NCI-H82 (cell line): ENCODE measurements at places on chromosomes 12 and 14.

DNA sequence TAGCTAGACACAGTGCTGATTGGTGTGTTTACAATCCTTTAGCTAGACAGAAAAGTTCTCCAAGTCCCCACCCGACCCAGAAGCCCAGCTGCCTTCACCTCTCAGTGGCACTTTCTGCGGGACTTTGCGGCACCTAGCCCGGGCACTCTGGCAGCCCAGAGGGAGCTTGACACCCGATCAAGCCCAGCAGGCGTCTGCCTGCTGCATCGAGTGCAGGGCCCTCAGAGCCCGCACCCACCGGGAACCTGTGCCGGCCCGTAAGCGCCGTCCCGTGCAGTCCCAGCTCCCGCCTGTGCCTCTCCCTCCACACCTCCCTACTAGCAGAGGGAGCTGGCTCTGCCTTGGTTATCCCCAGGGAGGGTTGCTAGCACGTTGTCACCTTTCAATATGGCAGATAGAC, 631.0 kb upstream of the STXBP6 start:
- DNase-seq, result no peak

- DNase-seq, result no peak
Observed at GRCh38 chr12:109098651-109099050, 1.3 kb downstream of the UNG start.

DNA sequence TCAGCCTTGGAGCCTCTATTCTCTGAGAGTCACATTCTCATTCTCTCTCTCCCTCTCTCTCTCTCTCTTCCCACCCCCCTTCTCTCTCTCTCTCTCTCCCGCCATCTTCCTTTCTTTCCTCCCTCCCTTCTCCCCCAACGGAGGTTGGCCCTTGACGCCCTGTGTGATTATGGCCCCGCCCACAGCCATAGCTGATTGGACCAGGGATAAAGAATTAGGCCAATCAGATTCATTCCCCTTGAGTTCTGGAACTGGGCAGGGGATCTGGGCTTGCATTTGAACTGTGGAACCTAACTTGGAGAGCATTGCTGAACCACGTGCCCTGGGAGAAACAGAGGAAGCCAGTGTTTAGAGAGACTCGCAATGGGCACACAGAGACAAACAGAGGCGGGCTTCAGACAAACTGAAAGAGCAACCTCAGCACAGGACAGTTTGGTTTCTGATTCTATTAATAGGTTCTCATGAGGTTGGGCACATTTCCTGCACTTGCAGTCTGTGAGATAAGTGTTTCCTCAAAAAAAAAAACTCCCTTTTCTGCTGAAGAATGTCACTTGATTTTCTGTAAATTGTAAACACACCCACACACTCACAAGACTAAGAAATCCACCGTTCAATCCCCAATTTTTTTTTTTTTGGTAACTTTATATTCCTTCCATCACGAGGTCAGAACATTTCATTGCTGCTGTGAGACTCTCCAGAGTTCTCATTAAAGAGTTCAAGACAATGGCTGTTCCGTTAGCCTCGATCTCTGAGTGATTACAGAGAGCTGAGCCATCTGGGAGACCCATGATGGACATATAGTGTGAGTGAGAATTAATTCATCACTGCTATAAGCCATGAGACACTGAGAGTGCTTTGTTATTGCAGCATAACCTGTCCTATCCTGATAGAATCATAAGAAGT, 3.5 kb upstream of the P2RX7 start:
- peak; percentile 56 for DNase-seq

DNA sequence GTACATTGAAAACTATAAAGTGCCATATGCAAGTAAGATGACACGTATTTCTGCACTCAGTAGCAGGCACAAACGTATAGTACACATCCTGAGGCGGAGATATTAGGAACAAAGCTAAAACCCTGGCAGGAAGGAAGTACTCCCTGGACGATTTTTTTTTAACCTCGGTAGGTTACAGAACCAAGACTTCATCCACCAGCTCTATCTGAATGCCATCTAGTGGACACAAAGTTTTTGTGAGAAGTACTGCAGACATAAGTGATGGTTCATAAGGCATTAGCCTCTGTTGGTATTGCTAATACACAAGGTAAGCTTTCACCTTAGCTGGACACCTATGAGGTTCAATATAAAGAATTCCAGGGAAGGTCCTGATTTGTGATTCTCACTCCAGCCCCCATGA, 83.0 kb upstream of the CCDC196 start:
- peak; percentile 41 for DNase-seq

GRCh38 chr14:92619671-92620456, 106.3 kb downstream of the RIN3 start:
- no peak for DNase-seq

DNA sequence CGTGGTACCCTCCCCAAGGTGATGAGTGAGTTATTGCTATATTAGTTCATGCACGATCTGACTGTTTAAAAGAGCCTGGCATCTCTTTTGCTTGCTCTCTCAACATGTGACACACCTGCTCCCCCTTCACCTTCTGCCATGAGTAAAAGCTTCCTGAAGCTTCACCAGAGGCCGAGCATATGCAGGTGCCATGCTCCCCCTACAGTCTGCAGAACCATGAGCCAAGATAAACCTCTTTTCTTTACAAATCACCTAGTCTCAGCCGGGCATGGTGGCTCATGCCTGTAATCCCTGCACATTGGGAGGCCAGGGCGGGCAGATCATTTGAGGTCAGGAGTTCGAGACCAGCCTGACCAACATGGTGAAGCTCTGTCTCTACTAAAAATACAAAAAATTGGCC, 61.8 kb downstream of the RNFT2 start:
- DNase-seq, result no peak

GRCh38 chr12:58907391-58907790, 12.9 kb downstream of the LRIG3 start:
- no peak for DNase-seq

GRCh38 chr14:22896760-22897159, 13.7 kb downstream of the REM2 start:
- DNase-seq, result no peak

GRCh38 chr12:12481631-12482030, 81.0 kb downstream of the DUSP16 start:
- no peak for DNase-seq

DNA sequence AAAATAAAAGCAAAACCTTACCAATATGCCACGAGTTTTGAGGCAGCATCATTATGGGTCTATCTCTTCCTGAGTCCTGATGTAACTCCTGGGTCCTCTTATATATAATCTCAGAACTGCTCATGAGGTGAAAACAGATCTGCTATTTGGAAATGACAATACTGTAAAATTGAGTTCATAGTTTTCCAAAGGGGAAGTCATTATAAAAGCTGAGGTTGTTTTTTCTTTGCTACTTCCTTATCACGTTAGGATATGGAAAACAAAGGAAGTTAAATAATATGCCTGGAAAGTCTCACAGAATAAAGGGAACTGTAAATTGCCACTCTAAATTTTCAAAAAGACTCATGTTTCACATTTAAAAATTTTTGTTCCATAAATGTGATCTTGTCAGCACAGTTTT, at the start of gene CD163L1:
Gene CD163L1, minus strand, starts transcription at position 78 of the 400 bp plus-strand sequence. Its CDS starts 26 bp downstream, at position 52.
- no peak for DNase-seq

GRCh38 chr14:32825058-32825457, 113.6 kb upstream of the NPAS3 start:
- no peak for DNase-seq

DNA sequence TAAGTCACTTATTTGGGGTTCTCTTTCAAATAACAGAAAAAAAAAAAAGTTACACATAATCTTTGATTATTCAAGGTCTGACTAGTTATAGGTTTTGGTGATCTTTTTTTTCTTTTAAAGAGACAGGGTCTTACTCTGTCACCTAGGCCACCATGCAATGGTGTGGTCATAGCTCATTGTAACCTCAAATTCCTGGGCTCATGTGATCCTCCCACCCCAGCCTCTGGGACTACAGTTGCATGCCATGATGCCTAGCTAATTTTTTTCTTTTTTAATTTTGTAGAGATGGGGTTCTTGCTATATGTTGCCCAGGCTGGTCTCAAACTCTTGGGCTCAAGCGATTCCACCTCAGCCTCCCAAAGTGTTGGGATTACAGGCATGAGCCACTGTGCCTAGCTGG, 56.5 kb upstream of the CFL2 start:
- no peak for DNase-seq

GRCh38 chr14:21735200-21735599, 61.6 kb upstream of the OR4E1 start:
- no peak for DNase-seq

DNA sequence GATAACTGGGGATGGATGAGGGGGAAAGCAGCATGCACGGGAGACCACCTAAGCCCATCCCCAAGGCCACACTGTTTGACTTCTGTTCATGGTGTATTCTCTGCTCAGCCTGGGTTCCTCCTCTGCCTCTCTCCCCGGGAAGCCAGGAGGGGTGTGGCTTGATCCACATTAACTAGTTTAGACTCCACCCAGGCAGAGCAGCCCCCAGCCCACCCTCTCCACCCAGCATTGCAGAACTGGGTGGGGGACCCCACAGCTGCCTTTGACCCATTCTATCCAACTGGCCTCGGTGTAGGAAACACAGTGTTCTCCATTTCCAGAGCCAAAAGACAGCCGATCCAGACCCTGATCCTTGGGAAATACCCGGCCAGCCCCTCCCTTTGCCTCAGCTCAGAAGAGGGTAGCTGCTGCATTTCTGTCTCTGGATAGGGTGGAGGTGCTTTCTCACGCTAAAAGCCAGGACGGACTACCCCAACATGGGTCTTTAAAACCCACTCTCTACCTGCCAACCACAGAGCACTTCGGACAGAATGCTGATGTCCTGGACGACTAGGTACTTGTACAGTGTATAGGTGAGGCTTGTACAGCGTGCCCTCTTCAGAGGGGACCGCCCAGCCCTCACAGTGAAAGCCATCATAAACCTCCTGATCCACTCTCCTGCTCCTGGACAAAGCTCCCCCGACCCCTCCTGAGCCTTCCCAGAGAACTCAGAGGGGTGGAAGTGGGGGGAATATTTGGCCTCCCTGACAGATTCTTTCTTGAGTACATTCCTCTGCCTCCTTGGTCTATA, 9.4 kb downstream of the SPRYD3 start:
- DNase-seq, result no peak

DNA sequence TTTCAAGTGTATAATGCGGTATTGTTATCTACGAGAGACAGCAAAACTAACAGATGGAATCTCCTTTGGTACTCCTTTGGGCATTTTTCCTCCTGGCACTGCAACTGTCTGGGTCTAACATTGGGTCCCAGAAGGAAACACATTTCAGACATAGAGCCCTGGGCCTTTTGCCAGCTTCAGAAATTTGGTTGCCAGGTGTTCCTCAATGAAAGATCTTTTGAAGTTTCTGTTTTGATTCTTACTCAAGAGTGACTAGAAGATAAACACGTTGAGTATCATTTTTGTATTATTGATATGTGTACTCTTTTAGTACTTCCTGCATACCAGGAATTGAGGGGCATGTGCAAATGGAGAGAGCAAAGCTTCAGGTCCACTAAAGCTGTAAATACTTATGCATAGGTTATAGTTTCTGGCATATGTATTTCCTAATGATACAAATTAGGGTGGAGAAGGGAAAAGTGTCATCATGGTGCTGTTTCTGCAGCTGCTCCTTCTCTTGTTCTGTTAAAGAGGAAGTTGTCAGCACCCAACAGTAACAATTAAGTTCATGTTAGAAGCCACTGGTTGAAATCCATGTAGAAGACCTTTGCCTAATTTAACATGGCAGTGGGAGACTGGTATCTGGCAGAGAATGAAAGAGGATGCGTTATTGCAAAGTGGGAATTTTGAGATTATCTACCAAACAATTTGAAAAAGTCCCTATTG, 53.5 kb downstream of the SLC38A6 start:
- no peak for DNase-seq

- no peak for DNase-seq
Observed at GRCh38 chr12:21662122-21662792, 4.6 kb upstream of the LDHB start.

- DNase-seq, result no peak
Observed at GRCh38 chr14:51072976-51073375, 21.9 kb downstream of the TRIM9 start.

- no peak for DNase-seq
Observed at GRCh38 chr12:19151298-19151697, 21.8 kb downstream of the PLEKHA5 start.

GRCh38 chr12:2011643-2012607, 7.7 kb upstream of the DCP1B start:
- DNase-seq, result no peak

DNA sequence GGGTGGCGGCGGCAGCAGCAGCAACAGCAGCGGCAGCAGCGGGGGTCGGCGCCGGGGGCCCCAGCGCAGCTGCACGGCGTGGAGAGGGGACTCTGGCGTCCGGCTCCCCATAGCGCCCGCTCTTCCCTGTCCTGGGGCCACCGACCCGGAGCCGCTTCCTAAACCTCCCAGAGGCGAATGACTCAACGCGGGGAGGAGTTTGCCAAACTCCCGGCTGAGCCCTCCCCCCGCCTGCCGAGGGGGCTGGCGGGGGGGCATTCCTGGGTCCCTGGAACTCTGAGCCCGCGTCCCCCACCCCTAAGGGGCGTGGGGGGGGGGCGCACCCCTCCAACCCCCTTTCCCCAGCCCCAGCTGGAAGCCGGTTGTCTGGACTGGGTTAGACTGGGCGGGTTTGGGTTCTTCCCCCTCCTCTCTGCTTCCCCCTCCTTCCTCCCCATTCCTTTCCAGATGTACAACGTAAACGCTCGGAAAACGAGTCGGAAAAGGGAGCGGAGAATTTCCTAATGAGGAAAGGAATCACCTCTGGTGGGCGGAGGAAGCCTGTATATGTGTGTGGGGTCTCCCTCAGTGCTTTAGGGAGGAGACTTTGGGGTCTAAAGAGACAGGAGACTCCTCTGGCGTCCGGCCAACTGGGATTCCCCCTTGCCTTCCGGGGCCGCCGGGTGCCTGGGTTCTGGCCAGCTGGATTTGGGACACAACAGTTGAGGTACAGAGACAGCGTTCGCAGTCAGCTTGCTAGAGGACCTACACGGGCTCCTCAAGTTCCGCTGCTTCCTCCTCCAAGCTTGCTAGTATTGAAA, at the start of gene ITGA5:
Gene ITGA5, minus strand, starts transcription at position 179 of the 800 bp plus-strand sequence. Its CDS starts 68 bp downstream, at position 111.
- DNase-seq, result peak; percentile 46

- DNase-seq, result no peak
Observed at GRCh38 chr12:15701631-15702156, 87.5 kb downstream of the EPS8 start.

DNA sequence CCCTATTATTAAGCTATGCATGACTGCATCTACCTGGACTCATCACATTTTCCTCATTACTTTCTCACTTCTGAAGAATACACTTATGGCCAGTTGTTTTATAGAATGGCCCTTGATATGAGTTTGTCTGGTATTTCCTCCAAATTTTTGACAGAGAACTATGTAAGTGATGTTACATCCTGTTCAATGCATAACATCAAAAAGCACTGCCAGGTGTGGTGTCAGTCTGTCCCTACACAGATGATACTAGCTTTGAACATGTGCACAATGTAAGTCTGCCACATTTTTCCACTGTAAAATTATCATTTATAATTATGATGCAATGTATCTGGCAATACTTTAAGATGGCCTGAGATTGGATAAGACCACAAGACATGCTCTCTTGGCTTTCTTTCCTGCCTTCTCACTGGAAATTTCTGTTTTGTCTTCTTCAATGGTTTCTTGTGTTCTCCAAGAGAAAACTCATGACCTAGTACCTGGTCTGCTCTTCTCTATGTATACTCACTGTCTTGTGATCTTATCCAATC, 28.3 kb downstream of the HEATR5A start:
- DNase-seq, result no peak

GRCh38 chr12:95870897-95871296, 12.1 kb downstream of the SNRPF start:
- no peak for DNase-seq
